Hypothalamus (tissue), 51 donors: ENCODE measurements at places on chromosomes 5 and 9.

- DNase-seq, result no peak
Observed at GRCh38 chr5:58412081-58412480, 47.8 kb downstream of the PLK2 start.

GRCh38 chr9:107805201-107805600, 315.6 kb upstream of the KLF4 start:
- no peak for DNase-seq

DNA sequence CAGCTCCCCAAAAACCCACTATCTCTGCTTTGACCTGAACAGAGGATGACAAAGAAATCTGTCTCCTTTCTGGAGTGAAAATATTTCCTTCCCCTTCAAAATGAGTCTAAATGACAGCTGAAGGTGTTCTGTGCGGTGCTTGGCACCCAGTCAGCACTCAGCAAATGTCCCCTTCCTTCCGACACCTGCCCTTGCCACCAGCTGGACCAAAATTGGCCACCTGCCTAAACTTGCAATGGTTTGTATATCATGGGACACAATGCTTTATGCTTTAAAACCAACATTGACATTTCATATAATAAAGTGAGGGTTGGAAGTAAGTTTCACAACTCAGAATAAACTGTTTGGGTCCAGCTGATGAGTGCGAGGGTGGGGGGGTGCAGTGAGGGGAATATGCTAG, 7.5 kb upstream of the TTC1 start:
- DNase-seq, result no peak

DNA sequence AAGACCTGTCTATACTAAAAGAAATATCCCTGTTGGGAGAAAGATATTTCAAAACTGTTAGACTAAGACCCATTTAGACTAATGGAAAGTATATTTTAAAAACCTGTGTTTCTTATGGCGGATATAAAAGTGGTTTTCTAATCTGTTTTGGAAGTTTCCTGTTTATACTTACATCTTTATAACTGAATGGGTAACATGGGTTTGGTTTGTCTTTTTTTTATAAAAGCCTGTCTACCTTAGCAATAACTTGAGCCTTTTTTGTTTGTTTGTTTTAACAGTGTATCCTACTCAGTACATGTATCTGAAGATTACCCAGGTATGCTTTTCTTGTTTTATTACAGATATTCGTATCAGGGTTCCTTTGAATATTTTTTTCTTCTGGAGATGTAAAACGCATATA, 83.4 kb downstream of the PARP8 start:
- no peak for DNase-seq

DNA sequence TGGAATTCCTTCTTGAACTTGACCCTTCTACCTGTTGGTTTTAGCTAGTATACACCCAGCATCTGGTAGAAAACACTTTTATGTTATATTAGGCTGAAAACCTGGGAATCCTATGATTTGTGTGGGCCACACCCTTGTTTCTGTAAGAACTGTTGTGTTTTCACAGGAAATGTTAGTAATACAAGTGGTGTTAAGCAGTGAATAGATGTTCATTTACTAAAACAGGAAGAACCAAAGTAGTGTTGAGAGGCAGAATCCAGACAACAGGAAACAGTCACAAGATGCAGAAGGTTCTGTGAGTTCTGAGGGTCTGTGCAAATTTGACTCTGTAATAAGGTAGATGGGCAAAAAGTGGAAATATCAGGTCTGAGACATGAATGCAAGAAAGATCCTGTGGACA, 73.0 kb upstream of the RAI14 start:
- no peak for DNase-seq

GRCh38 chr5:96252596-96252995, 180.5 kb downstream of the PCSK1 start:
- no peak for DNase-seq

GRCh38 chr5:14756478-14756877, 92.0 kb downstream of the OTULIN start:
- no peak for DNase-seq

- DNase-seq, result no peak
Observed at GRCh38 chr5:418162-419121, 24.5 kb upstream of the EXOC3 start.
